ENCODE measurements at places on chromosomes 7 and 10.

DNA sequence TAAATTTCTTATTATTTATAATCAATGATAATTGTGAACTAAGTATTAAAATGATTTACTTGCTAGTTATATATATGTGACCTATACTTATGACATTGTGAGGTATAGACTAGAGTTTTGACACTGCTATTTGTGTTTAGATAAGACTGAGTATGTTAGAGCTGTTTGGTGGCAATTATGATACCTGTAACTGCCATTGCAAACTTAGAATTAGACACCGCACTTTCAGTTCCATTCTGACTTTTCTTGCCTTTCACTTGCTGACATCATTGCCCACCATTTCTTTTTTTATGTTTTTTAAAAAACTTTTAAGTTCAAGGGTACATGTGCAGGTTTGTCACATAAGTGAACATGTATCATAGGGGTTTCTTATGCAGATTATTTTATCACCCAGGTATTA is 214.5 kb downstream of the MBL2 start:
- DNase-seq: no peak

- DNase-seq: no peak
These were observed 74.1 kb downstream of the GNAI1 start for GRCh38 chr7:80208700-80209099.

DNA sequence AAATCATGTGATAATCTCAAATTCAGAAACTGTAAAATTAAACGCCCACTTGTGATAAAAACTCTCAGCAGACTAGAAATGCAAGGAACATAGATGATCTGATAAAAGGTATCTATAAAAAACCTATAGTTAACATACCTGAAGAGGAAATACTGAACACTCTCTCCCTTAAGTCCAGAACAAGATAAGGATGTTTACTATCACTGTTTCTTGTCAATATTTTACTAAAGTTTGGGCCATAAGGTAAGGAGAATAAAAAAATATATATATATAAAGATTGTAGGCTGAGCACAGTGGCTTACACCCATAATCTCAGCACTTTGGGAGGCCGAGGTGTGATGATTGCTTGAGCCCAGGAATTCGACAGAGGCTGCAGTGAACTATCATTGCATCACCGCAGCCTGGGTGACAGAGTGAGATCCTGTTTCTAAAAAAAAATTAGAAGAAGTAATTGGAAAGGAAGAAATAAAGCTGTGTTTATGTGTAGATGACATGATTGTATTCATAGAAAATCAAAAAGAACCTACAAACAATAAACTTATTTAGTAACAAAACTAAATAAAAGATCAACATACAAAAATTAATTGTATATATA is 28.4 kb downstream of the MPLKIP start:
- DNase-seq: no peak

- DNase-seq: no peak
These were observed 78.5 kb downstream of the APBB1IP start for GRCh38 chr10:26516540-26517101.

GRCh38 chr7:159147687-159148086 is 3.0 kb upstream of the VIPR2 start:
- no peak for DNase-seq

DNA sequence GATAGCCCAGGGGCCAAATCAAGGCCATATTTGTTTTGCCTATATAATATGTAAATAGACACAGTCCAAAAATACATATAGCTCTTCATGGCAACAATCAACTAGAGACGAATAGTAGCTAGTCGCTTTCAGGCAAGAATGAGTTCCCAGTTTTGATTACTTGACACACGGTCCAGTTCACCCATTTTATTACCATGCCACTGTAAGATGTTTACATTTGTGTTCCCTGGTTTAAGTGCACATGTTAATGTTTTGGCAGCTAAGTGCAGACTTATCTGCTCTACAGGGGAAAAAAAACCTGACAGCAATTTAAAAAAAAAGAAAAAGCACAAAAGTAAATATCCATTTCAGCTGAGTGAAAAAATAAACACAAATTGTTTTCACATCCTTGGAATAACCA is 213.1 kb downstream of the TPK1 start:
- DNase-seq: no peak

DNA sequence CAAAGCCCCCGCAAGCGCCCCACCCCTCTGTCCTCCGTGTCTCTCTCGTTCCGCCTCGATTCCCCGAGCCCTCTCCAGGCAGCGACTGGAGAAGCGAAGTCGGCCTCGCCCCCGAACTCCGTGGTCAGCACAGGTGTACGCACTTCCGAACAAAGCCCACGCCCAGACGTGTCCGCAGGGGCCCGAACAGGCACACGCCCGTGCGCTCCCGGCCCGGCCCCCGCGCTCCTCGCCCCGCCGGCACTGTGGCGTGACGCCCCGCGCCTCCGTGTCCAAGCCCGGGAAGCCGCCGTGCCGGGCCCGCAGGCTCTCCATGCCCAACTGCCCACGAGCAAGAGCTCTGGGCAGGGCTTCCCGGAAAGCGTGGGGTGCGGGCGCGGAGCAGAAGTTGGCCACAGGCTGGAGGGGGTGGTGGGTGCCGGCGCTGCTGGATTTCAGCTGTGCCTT is 662 bp downstream of the NRCAM start:
- DNase-seq: no peak

DNA sequence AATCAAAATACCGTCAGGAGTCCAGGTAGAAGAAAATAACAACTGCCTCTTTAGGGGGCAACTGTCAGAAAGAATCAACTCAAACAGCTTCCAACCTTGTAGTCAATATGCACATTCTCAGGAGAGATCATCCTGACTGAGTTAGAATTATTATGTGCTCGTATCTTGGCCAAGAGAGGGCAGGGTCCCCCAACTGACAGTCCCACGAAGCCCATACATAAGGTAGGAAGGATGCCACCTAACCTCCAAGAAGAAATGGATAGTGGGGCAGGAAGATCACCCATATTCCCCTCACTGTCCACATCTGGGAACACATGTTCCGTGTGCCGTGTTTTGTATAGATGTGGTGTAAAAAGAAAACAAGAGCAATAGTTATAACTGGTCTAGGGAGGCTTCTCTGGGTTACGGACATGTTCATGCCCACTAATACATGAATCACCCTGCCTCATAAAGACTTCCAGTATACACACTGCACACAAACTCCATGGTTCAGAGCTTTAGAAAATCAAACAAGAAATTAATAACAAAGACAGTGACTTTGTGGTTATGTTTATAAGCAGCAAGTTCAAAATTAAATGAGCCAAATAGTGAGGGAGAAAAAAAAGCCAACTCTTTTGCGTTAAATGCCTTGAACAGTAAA is 295.6 kb downstream of the FGFR2 start:
- no peak for DNase-seq

GRCh38 chr10:87866412-87866974 is 3.1 kb downstream of the PTEN start:
- DNase-seq: no peak

DNA sequence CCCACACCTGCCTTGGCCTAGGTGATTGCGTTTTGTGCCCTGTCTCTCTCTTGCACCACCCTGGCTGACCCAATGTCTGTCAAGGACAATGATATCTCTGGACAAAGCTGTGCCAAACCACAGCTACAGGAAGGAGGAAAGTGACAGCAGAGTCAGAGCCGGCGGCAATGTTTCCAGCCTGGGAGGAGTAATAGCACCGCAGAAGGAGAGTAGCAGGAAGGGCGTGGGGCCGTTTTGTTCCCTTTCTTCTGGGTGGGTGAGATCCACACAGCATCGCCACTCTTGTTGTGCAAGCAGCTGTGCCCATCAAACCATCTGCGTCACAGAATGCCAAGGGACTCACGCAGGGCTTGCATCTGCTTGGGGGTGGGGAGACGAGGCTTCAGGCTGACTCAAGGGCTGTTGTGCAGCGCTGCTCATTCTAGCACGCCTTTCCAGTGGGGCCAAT is 341.6 kb upstream of the AUTS2 start:
- DNase-seq: no peak

DNA sequence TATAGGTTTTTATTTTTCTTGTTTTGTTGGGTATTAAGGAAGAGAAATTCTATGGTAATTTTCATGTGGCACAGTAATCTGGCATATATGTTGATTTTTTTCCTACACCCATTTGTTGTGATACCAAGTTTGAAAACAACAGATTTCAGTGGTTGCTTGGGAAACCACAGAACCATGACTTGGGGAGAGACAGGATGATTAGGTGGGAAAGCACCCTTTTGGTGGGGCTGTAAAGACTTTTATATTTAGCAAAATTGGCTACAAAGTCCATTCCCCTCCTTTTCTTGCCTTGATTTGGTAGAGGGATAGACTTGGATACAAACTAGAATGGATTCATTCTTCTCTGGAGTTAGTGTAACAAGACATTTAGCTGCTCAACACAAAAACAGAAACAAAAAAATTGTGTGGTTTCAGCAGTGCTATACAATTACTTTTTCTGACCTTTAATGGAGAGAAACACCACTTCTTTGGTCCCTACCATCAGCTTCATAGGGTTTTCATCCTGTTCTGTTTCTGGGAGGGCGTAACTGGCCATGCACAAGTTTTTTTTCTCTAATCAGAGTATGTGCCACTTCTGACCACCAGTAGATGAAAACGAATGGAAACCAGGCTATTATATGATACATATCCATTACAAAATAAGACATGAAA is 52.7 kb downstream of the FIGNL1 start:
- DNase-seq: no peak

GRCh38 chr7:71424166-71425035 is 292.5 kb downstream of the GALNT17 start:
- no peak for DNase-seq

DNA sequence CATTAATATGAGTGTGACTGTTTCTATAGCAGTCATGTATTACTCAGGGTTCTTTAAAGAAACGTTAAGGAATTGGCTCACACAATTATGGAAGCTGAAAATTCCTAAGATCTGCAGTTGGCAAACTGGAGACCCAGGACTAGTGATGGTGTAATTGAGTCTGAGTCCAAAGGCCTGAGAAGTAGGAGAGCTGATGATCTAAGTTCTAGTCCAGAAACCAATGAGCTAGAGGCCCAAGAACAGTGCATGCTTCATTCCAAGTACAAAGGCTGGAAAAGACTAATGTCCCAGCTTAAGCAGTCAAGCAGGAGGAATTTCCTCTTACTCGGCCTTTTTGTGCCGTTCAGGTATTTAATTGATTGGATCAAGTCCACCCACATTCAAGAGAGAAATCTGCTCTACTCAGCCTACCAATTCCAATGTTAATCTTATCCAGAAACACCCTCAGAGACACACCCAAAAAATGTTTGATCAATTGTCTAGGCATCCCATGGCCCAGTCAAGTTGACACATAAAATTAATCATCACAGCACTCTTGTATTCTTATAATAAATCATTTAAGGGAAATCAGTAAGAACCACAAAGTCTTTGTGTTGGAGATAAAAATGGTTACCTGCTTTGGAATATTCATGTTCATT is 312.1 kb downstream of the PRKG1 start:
- DNase-seq: no peak

DNA sequence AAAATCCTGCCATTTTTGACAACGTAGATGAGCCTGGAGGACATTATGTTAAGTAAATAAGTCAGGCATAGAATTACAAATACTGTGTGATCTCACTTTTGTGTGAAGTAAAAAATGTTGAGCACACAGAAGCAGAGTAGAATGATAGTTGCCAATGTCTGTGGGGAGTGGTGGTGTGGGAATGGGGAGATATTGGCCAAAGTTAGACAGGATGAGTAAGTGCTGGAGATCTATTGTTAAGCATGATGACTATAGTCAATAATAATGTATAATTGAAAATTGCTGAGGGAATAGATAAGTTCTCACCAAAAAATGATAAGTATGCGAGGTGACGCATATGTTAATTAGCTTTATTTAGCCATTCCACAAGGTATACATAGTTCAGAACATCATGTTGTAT is 92.0 kb downstream of the GPR85 start:
- no peak for DNase-seq

GRCh38 chr10:109974504-109975191 is 33.1 kb upstream of the ADD3 start:
- no peak for DNase-seq

DNA sequence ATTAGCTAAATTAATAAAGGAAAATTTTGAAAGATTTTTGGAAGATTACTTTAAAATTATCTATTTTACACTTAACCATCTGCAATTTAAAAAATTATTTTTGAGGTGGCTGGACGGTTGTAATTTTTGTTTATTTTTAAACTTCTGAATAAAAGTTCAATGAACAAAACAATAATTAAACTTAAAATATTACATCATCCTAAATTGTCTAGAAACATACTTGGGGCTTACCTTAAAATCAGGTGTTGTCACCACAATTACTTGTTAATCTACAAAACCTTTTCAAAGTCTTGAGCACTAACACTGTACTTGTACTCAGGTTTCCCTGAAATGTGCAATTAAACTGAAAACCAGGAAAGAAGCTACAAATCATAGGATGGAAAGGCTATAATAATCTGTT is 328.3 kb downstream of the NXPH1 start:
- DNase-seq: no peak

DNA sequence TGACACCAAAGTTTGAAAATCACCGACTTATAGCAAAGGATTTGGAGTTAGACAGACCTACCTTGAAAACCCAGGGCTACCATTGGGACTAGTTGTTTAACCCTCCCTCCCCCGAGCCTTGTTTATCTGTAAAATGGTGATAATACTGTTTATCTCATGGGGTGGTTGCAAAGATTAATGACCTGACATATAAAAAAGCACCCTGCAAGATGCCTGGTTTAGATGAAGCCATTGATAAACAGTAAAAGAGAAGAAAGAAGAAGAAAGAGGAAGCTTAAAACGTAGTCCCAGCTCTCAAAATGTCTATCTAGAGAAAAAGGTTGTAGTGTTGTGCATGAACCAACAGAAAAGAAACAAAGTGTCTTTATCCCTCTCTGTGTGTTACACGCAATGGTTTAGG is 145.7 kb downstream of the FGFR2 start:
- DNase-seq: no peak

DNA sequence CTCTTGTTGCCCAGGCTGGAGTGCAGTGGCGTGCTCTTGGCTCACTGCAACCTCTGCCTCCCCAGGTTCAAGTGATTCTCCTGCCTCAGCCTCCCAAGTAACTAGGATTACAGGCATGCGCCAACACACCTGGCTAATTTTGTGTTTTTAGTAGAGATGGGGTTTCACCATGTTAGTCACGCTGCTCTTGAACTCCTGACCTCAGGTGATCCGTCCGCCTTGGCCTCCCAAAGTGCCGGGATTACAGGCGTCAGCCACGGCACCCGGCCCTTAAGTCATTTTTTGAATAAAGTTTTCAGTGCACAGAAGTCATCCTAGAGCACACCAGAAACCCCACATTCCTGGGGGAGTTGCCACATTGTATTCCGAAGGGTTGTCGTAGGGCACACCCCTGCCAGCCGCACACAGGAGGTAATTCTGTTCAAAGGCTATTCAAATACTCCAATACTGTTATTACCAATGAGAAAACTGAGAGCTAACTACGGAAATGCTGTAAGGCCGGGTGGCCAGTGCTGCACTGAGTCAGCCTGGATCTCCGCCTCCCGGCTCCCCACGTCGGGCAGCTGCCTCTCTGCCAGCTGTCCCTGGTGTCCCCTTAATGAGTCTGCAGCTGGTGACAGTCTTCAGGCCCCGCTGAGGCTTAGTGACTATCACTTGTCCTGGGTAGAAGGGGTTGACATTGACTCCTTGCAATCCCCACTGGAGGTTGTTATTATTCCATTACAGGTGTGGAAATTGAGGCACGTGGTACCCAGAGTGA is 8.6 kb upstream of the RFC2 start:
- no peak for DNase-seq

- no peak for DNase-seq
These were observed 11.1 kb upstream of the INA start for GRCh38 chr10:103265717-103266329.
